Fibroblast of upper back skin (primary cell): ENCODE measurements at places on chromosomes 3 and 15.

DNA sequence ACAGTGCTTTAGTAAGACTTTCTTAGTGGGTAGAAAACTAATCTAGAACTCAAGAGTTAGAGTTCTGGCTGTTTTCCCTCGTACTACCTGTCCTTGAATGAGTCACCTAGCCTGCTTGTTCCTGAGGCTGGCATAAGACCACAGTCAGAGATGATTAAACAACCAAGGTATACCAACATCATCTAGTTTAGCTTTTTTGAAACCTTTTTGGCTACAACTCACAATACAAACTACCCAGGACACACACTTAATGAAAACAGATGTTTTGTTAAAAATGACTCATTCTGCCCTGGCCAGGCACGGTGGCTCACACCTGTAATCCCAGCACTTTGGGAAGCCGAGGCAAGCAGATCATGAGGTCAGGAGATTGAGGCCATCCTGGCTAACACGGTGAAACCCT, 4.6 kb downstream of the MCCC1 start:
- no peak for DNase-seq

DNA sequence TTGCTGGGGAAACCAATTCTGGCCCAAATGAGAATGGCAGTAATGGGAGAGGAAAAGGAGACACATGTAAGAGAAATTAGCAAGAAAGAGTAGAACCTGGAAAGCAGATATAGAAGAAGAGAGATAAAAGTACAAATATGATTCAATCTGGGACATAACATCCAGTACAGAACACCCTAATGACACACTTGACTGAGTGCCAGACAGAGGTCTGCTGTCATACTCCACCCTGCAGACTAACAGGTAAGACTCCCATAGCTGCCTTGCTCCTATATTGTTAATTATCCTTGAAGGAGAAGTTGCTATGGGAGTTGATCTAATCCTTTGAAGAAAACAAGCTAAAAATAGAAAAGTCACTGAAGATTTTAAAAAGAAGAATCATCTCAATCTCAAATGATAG, 21.1 kb downstream of the CCPG1 start:
- DNase-seq, result no peak

DNA sequence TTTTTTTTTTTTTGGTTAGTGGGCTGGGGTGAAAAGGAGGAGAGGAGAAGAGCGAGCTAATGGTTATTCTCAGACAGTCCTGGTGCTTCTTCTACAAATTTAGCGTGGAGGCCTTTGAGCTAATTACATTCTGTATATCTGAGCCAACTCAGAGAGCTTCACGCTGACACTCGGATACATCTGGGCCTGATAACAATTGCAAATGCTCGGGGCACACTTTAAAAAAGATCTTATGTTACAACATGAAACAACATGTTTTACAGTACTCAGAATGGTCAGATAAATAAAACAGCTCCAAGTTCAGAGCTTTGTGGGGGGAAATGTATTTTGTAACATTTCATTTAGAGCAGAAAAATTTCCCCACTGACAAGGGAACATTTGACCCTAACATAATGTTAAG, 966.9 kb upstream of the NR2F2 start:
- DNase-seq, result no peak

GRCh38 chr3:193782747-193783146, 189.7 kb downstream of the OPA1 start:
- no peak for DNase-seq

- no peak for DNase-seq
These were observed 52.6 kb upstream of the EPHB3 start for GRCh38 chr3:184508938-184509337.

DNA sequence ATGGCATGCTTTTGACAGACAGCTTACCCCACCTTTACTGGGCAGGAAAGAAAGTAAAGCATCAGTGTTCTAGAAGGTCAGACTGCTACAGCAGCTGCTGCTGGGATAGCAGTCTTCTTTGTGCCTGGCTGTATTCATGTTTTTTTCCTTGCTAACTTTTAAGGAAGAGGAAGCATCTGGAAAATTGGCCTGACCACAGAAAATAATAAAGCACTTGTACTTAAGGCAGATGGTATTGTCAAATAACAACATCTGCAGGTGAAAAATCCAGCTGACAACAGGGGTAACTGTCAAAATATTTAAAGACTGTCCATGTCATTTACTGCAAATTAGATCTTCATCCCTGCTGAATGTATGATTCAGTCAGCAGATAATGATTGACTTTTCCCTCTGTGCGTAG, 229.0 kb downstream of the OXSM start:
- DNase-seq, result no peak

GRCh38 chr15:101498717-101499480, 9.4 kb upstream of the PCSK6 start:
- no peak for DNase-seq

DNA sequence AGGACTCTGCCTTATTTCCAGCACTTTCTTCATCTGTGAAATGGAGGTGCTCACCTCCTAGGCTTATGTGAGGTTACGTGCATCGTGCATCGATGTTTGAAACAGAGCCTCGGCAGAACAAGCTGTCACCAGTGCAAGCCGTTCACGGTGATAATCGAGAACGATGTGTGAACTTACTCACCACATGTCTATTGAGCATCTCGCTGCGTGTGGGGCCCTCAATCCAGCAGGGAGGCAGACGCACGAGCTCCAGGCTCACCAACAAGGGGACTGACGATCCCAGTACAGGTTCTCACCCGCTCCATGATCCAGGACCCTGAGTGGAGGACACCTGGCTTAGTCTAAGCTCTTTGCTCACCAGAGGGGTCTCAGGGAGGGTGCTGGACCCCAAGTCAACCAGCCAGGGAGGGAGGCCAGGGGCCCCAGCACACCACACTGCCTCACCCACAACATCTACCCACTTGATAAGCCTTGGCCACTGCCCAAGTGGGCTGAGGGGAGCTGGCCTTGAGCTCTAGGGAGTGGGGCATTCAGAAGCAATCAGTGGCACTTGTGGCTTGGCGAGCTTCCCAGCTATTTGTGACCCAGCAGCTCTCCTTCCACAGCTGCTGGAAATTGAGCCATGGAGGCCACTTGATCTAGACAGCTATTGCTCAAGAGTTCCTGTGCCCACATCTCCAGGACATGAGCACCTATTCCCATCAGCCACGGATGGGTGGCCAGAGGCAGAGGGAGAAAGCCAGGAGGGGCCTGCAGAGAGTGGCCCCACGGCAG, 34.4 kb upstream of the SLC6A1 start:
- peak; percentile 4 for DNase-seq

DNA sequence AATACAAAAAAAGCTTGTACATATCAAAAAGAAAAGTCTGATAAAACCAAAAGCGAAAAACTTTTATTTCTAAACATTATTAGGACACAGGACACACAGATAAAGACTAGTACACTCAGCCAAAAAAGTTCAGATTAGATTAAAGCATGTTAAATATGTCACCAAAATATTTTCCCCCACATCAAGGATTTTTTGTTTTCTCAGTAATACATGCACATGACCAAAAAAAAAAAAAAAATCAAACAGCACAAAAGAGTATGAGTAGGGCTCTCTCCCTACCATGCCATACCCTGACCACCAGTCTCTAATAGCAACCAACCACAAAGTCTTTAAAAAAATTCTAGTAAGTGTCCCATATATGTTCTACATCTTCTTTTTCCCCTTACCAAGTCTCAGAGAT, 77.4 kb downstream of the LRRFIP2 start:
- no peak for DNase-seq
